ENCODE measurements at places on chromosomes 6 and 20. TPM values are rescaled to one million over a fixed set of nuclear protein-coding genes. Genes with fewer than 3 reads are reported as not detected.

TMEM200A gene
- 31.2 TPM for polyA plus RNA-seq

MOG gene
- not detected for polyA plus RNA-seq

ID1 gene
- 173 TPM for polyA plus RNA-seq

ID4 gene
- 158 TPM for polyA plus RNA-seq

KHDC1L gene
- not detected for polyA plus RNA-seq

KIAA1755 gene
- polyA plus RNA-seq = 2.9 TPM

GSTA3 gene
- polyA plus RNA-seq = 0.62 TPM

SPDEF gene
- 0.17 TPM for polyA plus RNA-seq

SRSF12 gene
- 16.3 TPM for polyA plus RNA-seq

- DNase-seq = no peak
Observed at GRCh38 chr6:149813351-149813750, 50.8 kb downstream of the LRP11 start.

DNA sequence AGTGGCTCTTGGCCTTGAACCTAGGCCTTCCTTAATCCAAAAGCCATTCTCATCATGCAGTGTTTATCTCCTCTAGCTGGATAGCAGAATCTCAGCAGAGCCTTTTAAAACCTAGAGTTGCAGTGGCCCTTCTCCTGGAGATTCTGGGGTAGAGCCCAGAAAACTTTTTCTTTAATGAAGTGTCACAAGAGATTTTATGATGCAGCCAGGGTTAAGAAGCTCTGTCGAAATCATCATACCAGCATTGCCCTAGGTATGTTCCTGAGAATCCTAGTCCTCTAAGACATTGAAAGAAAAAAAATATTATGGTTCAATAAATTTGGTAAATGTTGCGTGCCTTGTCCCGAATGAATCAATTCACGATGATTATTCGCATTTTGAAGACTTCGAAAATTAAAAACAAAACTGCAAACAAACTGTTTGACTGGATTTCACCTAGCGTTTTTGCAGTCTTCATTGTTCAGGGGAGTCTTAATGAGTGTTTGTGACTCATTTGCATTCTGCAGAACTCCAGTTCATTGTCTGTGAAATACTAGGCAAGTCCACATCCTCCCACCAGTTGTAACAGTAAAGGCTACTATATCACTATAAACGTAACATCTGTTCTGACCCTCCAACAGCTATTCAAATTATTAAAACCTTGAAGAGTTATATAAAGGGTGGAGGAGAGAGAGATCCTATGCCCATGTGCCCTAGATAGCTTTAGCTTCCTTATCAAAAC lies 198.6 kb downstream of the UST start:
- DNase-seq = no peak

DNA sequence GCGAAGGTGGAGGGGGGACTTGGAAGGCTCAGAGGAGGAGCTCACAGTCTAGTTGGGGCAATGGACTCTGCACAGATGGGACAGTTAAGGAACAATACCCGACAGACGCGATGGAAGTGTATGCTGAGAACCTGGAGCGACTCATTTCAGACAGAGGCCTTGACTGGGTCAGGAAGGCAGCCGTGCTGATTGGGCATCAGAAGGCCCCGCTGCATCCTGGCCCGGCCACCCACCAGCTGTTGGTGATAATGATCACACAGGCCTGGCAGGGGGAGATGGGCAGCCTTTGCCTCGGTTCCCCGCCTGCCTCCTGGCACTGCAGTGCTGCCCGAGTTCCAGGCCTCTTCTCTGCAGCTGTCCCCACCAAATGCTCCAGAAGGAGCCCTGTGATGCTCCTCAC lies 62.4 kb downstream of the MDGA1 start:
- DNase-seq = no peak

GRCh38 chr20:20412750-20413149 lies 44.8 kb downstream of the INSM1 start:
- DNase-seq = no peak

DNA sequence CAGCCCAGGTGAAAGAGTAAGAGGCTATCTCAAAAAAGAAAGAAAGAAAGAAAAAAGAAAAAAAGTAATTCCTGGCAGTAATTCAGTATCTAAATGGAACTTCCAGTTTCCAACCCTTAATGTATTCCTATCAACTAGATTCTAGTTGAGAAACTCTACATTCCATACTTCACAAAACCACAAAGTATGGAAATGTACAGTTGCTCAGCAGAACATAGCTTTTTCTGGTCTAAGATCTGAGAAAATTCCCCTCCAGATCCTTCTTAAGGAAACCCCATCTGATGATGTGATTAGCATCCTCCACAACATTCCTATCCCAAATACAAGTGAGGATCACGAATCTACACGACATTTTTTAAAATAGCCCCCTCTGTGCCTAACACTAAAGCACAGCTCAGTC lies 3.6 kb downstream of the ARMH2 start:
- DNase-seq = no peak

DNA sequence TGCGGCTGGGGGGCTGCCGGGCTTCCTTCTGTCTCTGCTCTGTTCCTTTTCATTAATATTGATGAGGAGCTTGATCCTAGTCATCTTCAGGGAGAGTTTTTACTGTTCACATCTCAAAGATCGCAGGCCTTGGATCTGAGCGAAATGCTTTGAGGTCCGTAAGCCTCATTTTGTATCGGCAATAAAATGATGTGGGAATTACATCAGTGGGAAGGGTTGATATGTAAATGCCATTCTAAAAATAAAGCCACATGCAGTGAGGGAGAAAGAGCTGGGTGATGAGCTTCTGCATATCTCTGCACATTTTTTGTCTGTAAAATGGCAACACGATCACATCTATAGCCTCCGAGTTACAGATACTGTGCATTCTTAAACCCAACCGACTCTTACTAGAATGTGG lies 24.9 kb downstream of the CDH26 start:
- no peak for DNase-seq

- DNase-seq = no peak
Observed at GRCh38 chr6:26360451-26361416, 4.3 kb upstream of the BTN3A2 start.

DNA sequence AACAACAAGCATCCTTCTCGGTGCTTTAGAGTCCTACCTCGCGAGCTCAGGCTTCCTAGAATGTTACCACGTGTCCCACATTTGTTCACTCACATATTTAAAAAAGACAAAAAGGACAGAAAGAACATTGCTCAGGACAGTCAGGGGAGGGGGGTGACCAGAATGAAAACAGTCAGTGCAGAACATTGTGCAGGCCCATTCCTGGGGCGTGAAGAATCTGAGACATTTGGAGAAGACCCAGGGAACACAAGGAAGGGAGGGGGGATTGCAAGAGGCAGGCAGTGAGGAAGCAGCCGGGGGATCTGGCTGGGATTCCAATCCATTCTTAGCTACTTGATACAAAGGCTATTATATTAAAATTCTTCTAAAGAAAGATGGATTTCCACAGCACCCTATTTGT lies 270.4 kb upstream of the CITED2 start:
- no peak for DNase-seq

- DNase-seq = no peak
Observed at GRCh38 chr6:29678114-29678513, 2.8 kb downstream of the ZFP57 start.

- no peak for DNase-seq
Observed at GRCh38 chr6:109308018-109308492, 74.2 kb downstream of the CD164 start.

DNA sequence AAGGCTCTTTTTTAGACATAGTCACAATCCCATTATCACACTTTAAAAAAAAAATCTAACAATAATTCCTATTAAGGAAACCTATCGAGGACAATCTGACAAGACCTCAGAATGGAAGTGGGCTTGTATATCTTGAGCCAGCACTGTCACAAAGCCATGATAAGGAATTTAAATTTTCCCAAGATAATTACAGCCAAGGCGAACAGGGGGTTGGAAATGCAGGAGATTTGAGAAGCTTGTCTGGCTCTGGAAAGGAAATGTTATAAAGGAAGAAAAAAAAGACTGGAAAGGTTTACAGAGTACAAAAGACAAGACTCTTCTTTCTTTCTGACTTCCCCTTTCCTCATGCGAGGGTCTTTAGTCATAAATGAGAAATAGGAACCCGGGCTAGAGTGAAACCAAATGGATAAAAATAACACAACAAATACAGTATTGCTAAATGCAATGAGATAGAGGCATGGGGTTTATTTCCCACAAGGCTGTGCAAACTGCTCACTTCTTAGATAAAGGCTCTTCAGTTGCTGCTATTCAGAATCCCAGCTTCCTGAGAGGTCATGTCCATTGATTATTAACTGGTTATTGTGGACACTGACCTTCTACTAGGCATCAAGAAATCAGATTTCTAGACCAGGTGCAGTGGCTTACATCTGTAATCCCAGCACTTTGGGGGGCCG lies 13.4 kb upstream of the GHRH start:
- DNase-seq = no peak

GRCh38 chr20:47949230-47949629 lies 163.9 kb upstream of the SULF2 start:
- no peak for DNase-seq

DNA sequence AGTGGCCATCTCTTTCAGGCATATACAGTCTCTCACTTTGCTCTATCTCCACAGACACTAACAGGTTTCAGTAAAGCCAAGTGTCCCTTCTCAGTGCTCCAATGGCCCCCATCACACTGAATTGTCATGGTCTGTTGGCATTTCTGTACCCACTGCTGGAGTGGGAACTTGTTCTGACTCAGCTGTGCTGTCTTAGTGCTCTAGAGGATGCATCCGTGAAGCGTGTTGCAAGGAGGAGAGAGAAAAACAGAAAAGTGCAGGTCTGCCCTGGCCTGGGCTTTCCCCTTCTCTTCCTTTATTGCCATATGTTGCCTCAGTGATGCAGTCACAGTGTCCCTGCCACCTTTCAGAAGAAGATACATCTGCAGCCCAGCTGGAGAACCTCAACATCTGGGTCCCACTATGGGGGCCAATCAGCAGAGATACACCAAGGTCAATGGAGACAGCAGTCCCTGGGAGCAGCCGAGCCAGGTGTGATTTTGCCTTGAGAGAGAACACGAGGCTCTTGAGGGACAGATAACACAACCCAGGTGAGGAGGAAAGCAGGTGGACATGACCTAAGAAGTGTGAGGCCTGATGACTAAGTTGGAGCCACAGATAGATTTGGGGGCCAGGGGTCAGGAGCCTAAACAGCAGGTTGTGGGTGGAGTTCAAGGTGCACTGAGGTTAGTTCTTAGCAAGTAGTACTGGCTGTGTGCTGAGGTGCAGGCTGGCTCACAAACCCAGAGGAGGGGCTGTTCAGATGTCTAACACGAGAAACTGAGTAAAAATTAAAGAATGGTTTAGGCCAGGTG lies 5.6 kb upstream of the PLCG1 start:
- DNase-seq = no peak

DNA sequence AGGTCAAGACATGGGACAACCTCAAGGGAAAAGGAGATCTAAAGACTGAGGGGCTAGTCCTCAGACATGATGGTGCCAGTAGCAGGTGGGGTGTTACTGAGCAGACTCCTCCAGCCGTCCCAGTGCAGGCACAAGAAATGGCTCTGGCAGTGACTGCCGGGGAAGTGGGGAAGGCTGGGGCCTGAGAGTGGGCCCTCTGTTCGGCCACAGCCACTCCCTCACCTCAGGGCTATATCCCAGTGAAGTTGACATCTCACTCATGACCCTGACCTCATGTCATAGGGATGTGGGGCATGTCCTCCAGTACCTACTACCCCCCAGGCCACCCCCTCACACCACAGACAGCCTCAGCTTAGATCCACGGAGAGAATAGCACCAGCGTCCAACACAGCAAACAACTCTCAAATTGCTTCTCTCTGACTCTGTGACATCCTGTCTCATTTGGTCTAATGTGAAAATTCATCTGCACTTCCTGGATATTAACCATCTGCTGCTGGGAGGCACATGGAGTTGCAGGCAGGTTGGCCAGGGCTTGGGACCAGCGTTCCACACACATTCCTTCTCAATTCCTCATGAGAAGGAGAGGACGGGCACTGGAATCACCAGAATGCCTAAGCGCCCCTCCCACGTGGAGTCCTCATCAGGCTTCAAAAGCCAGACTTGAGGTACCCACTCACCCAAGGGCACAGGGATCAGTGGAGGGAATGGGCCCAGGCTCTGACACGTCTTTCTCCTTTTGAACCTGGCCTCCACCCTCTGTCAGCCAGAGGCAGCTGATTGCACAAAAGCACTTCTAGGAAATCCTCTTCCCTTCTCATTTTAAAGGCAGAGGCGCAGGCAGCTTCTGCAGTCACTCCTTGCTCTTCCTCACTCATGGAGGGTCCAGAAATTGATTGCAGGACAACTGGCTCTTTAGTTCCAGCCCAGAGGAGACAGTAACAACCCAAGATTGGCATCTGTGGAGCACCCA lies 163.6 kb upstream of the CST7 start:
- DNase-seq = no peak

- DNase-seq = no peak
Observed at GRCh38 chr20:63062188-63063140, 55.7 kb upstream of the BHLHE23 start.

- DNase-seq = no peak
Observed at GRCh38 chr6:12364621-12365020, 74.5 kb downstream of the EDN1 start.

DNA sequence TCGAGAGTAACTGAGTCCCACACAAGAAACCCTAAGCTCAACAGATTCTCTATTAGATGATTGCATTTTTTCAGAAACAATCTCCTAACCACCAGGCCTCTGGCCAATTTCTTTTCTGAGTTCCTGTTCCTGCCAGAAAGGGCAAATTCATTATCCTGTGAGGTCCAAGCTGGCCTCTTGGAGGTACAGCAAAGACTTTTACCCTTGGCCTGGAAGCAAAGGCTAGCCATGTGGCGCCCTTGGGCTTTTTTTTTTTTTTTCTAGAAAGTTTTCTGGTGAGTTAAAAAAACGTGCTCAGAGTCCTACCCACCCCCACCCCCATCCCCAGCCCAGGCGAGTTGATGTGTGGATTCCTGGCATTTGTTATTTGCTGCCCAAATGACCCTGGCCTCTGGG lies 59.0 kb upstream of the EEF1A1 start:
- no peak for DNase-seq

All from renal cortex interstitium (tissue), 15 donors.